ENCODE measurements at places on chromosomes 16 and 17. TPM values are rescaled to one million over a fixed set of nuclear protein-coding genes. Genes with fewer than 3 reads are reported as not detected.

The ZNRF1 gene
- total RNA-seq = 9.2 TPM

The MBTD1 gene
- total RNA-seq = 7.4 TPM

The EPX gene
- total RNA-seq = not detected

The PHOSPHO1 gene
- total RNA-seq = not detected

The UTS2R gene
- total RNA-seq = not detected
